ELF-1 (cell line): ENCODE measurements at places on chromosomes 5 and 9.
A peak's percentile ranks its signal among the peaks of the same experiment; 100 is the strongest.

DNA sequence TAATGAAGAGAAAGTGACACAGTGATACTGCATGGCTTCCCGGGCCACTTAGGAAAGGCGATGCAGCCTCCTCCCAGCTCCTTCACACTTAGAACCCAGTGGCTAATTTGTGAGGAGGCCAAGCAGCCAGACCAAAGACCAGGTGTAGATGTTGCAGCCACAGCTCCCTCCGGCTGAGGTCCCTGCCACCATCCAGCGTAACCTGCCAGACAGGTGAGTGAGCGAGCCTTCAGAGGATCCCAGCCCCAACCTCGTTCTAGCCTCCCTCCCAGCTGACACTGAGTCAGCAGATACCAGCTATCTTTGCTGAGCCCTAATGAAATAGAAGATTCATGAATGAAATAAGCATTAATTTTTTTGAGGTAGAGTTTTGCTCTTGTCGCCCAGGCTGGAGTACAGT, 59.7 kb downstream of the COL23A1 start:
- peak; percentile 51 for DNase-seq

GRCh38 chr5:55903121-55903701, 52.1 kb downstream of the IL31RA start:
- peak; percentile 22 for DNase-seq

DNA sequence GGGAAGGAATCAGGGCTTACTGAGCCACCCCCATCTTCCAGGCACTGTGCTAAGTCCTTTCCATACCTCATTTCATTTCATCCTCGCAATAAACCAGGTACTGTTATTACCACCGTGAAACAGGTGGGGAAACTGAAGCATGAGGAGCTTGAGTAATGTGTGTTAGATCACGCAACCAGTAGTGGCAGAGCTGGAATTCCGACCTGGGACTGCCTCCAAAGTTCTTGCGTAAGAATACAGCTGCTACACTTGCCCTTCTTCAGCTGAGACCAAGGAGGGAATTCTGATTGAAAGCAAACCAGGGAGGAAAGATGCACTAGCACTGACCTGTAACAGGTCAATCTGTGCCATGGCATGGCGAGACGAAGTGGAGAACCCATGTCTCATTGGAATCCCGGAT, 113.4 kb upstream of the MSX2 start:
- DNase-seq, result no peak

DNA sequence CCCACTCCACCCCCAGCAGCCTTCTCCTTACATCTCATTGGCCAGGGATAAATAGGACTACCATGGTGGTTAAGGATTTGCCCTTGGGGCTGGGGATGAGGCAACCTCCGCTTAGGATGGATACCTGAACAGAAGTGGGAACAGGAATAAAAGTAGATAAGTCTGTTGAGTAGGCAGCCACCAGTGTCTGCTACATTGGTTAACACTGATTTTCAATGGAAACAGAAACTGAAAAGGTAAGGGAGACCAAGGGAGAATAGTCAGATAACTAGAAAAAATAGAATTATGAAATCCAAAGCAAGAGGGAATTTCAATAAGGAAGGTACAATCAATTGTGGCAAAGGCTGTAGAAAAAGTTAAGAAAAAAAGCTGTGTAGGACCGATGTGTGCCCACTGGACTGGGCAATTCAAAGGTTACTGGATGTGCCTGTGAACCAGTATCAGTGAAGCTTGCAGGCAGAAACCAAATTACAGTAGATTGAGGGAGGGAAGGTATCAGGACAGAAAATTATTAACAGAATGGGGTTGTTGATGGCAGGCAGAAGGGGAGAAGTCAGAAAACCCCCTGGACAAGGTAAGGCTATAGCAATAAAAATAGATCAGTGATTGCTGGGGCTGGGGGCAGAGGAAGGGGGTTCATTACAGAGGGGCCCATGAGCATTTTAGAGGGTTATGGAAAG, 48.7 kb downstream of the DNAJC21 start:
- DNase-seq, result no peak

DNA sequence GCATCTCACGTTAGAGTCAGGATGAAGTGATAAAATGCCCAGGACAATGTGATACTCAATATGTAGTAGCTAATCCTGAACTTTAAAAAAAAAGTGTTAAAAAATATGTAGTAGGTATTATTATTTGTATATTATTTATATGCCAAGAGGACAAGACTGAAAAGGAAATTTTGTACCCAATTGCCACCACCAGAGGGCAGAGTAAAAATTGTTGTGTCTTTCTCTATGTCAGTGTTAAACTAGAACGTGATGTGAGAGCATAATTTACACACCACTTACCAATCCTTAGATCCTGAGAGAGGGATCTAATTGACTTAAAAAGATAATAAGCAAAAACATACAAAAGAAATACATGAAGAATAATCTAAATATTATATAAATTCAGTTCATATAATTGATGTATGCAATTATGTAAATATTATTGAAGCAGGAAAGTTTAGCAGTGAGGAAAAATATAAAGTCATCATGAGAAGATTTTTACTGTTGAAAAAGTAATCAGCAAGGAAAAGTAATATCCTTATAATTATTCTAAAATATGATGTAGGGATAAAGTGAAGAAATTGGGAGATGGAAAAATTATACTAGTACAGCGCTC, 288.9 kb downstream of the RAB3C start:
- peak; percentile 5 for DNase-seq

GRCh38 chr5:35777358-35778087, 79.2 kb upstream of the IL7R start:
- peak; percentile 20 for DNase-seq

DNA sequence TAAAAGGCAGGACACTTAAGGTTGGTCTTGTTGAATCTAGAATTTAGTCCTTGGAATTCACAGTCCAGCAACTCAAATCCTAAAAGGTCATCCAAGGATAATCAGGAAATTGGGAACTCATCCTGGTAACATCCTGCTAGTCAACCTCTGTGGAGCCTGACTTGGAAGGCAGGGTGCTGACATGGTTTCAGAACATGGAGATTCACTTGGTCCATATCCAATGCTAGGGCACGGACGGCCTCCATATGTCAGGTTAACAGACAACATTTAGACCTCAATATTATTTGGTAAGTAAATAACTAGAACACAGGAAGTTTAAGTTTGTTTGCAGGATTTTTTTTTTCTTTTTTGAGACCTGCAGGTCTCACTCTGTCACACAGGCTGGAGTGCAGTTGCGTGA, 783 bp upstream of the DNAH5 start:
- DNase-seq, result no peak

DNA sequence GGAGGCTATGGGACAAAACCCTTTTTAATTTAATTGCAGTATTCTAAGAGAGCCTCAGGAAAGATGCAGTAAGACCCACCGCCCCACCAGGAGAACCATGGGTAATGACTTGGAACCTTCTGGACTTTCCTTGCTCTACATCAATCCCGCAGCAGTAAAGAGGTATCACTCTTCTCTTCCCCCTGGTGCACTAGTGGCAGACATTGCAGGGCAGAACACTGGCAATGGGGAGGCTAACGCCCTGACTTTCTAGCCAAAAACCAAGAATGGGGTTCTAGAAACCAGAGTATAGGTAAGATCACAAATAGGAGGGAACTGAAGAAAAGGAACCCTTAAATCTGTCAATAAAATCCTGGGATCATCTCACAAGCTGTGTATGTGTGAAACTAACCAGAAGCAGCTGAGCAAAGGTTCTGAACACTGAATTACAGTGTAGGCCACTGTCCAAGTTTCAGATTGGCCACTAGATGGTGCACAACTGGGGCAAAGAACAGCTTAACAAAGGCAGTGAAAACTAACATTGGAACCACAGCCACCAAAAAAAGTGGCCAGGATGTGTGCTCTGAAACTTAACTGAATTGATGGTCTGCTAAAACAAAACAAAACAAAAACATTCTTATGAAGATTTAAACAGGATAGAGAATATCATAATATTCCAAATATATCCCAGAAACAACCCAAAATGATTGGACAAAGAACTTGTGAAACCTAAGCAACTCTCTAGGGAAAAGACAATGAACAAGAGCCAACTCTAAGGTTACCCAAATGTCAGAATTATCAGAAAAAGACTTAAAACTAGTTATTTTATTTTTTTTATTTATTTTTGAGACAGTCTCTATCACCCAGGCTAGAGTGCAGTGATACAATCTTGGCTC, 6.6 kb upstream of the FAM151B start:
- DNase-seq, result peak; percentile 59

DNA sequence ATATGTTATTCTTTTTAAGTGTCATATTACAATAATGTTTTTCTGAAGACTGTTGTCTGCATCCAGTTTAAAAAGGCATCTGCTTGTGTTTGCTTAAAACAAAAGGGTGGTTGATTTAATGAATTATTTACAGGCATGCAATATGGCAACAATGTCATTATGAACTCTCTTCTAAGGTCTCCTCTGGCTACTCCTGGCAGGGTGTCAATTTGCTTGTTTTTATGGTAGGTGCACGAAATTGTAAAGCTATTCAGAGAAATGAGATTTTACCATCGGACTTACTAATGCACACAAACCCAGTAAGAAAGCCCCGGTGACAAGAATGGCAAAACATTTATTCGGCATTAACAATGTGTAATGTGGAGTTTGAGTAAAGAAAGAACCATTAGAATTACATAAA, 539.8 kb upstream of the ZNF608 start:
- no peak for DNase-seq
